ENCODE measurements at places on chromosomes 16 and 17.

GRCh38 chr16:49121636-49122035 lies 160.0 kb downstream of the CBLN1 start:
- no peak for DNase-seq

- no peak for DNase-seq
Observed at GRCh38 chr17:31511580-31511979, 120.1 kb downstream of the RAB11FIP4 start.

DNA sequence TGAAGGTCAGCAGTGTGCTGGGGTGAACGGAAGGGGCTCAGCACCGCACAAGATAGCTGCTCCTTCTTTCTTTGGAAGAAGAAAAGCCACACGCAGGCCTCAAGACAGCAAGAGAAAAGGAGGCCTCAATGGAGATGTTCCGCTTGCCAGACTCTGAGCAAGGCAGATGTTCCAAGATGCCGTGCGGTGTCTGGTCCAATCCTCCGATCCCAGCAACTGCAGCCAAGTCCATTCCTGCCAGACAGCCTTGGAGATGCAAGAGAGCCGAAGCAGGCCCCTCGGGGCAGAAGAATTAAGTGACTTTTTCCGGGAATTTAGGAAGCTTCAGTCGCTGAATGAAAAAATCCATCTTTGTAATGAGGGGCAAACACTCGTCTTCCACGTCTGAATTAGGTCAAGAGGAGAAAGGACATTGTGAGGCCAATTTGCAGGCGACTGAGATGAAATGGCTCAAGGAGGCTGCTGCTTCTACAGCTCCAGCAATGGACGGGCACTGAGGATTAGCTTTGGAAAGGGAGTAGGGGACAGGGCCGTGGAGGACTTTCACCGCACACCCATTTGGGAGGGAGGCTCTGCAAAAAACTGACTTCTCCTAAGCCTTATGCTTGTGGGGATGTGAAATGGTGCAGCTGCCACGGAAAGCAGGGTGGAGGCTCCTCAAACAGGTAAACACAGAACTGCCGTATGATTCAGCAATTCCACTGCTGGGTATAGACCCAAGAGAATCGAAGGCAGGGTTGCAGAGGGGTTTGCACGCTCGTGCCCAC lies 44.7 kb downstream of the RPH3AL start:
- no peak for DNase-seq

GRCh38 chr16:64933885-64934284 lies 188.0 kb downstream of the CDH11 start:
- DNase-seq = no peak

GRCh38 chr16:79885320-79885719 lies 284.8 kb upstream of the MAF start:
- DNase-seq = no peak

- DNase-seq = no peak
Observed at GRCh38 chr17:56292010-56292409, 138.7 kb downstream of the ANKFN1 start.

GRCh38 chr16:80403894-80404293 lies 136.9 kb upstream of the DYNLRB2 start:
- DNase-seq = no peak

- DNase-seq = no peak
Observed at GRCh38 chr16:8005096-8005860, 585.0 kb downstream of the TMEM114 start.

DNA sequence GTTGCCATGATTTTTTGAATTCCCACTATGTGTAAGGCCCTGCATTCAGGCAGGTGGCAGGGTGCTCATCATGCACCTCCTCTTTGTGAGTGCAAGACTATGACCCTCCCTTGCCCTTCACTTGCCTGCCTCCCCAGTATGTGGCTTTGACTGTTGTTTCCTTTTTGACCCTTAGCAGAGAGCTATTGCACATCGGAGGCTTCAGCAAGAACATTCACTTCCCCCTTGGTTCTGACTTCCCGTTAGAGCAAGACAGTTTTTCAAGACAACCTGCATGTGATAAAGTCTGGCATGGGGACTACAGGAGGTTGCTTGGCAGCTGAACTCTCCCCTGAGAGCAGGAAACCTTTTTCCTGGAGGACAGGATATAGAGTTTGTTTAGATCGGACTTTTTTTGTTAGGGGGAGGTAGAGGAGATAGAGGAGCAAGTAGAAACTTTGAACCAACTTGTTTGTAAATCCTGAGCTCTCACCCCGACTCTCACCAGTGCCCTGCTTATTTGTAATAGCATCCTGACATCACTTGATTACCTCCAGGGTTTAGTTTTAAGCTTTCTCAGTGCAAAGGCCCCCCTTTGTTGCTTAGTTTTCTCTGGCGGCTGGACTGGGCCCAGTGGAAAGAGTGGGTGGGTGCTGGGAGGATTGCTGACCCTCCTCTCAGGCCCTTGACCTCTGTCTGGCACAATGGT lies 34.3 kb downstream of the LIMD2 start:
- peak; percentile 12 for DNase-seq

DNA sequence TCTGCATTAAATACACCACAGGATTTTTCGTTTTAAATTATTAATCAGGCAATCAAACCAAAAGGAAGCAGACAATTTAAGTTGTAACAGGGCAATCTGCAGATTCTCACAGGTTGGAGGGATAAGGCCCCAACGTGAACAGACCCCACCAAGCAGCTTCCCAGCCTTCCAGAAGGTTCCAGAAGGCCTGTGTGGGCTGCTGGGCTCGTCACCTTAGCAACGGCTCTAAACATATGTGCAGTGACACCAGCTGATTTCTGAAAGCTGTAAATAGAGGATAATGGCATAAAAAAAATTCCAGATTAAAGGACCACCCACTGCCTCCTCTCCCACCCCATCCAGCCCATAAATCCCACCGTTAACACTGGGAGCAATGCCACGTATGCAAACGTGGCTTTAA lies 123.8 kb downstream of the ZNF778 start:
- DNase-seq = no peak

DNA sequence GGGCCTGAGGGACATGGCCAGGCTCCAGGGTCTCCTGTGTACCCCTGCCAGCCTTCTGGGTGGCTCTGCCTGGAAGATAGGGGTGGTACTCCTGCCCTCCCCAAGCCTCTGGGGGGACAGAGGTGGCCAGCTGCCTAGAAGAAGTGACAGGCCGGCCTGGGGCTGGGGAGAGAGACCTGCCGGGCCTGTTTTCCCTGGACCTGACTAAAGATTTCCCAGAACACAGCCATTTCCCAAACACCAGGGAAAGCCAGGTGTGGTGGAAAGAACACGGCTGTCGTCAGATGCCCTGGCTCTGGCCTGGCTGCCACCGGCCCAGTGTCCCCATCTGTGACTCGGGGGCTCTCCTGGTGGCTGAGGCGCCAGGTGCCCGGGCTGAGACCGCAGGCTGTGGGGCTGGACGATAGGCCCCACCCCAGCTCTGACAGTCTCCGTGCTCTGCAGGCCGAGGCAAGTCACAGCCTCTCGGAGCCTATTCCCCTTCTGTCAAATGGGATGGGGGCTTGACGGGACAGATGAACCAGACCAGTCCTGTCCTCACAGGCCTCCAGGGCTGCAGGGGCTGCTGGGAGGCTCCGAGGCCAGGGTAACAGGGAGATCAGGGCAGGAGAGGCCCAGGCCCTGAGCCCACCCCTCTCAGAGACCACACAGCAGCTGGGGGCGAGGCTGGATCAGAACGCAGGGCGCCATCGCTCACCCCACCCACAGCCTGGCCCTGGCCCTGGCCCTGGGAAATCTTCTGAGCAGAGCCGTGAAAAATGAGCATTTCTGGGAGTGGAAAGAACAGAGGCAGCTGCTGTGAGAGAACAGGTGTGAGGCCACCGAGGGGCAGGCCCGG lies 33.1 kb downstream of the CTU2 start:
- DNase-seq = no peak

- DNase-seq = no peak
Observed at GRCh38 chr16:58022601-58023371, 2.8 kb upstream of the MMP15 start.

DNA sequence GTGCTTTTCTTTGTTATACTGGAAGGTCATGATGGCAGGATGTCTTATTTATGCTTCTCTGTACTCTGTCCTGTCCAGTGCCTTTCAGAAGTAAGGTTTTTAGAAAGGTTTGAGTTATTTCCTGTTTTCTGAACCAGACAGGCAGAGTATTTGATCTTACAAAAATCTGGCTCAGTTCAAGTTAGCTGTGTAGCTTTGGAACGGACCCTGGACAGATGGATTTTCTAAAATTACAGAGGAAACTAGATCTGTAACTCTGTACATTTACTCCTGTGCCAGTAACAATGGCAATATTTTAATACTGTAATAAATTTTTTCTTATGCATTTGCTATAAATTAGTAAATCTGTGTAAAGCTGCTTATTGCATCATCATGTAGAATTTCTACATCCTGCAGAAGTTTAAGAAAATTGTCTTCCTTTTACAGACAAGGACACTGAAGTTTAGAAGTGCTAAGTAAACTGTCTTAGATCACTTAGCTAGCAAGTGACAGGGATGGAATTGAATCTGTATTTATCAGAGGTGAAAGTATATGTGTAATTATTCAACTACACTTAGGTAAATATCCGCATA lies 347.6 kb downstream of the WWOX start:
- DNase-seq = no peak

DNA sequence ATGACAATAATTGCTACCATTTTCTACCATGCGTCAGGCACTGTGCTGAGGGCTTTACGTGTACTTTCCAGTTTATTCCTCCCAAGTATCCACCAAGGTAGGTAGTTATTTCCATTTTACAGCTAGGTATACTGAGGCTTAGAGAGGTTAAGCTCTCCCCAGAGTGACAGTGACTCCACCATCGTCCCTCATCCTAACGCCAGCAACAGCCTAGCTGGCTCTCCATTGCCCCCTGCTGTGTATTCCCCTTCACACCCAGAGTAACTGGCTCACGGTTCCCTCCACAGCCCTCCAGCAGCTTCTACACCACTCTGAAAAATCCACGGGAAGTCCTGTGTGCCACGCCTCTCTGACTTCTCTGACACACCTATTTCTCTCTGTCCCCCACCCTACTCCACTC lies 7.1 kb upstream of the ASGR1 start:
- no peak for DNase-seq

GRCh38 chr16:22721511-22722100 lies 92.4 kb upstream of the HS3ST2 start:
- DNase-seq = no peak

- DNase-seq = no peak
Observed at GRCh38 chr16:27470567-27471431, 68.8 kb downstream of the IL21R start.

- DNase-seq = peak; percentile 46
Observed at GRCh38 chr17:76678330-76678729, 32.4 kb downstream of the MXRA7 start.

- DNase-seq = no peak
Observed at GRCh38 chr17:31878703-31879073, 19.6 kb upstream of the COPRS start.
